Activated T-helper 1 cell treated with Interleukin-2 at 50 U/mL for 16 hours (primary cell): ENCODE measurements at places on chromosomes 11 and 22.
A peak's percentile ranks its signal among the peaks of the same experiment; 100 is the strongest.

GRCh38 chr11:113551645-113552044 is 76.4 kb upstream of the DRD2 start:
- DNase-seq: no peak

- DNase-seq: no peak
Observed at GRCh38 chr22:49603016-49603415, 224.7 kb downstream of the BRD1 start.

DNA sequence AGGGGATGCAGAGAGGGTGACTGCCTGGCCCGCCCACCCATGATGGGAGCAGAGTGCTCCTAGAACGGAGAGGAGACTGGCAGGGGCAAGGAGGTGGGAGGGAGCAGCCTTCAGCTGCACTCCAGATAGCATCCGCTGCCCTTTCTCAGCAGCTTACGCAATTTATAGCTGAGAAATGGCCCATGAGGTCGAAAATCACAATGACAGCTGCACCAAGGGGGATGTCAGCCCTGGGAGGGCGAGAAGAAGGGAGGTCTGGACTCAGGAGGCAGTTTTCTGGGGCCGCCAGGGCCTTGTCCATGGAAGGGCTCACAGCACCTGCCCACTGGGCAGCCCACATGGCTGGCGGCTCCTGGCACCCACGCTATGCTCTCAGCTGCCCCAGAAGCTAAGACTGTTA is 17.6 kb upstream of the MOB2 start:
- no peak for DNase-seq

DNA sequence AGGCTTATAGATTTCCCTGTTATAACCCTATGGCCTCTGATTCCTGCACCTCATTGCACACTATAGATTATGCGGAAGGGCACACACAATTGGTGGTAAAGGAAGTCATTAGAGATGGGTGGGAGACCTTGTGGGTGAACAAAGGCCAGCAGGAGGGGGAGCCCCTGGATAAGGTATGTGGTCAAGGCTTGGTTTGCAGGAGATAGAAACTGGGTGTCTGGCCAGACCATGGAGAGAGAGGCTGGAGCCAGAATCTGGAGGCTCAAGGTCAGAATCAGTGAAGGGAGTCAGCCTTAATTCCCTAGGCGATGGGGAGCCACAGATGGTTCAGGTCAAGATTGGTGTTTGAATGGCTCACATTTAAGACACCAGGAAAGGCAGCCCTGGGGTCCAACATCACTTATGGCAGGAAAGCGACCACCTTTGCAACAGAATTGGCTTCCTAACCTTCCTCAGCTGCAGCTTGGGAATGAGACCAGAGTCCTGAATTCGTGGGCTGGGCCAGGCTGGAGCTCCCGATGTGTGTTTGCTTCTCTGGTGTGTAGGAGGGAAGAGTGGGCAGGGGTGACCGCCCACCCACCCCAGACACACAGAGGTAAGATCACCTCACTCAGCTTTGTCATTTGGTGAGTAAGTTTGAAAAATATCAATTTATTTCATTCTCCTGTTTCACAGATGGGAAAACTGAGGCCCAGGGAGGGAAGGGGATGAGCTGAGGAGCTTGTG is 22.7 kb upstream of the SCUBE1 start:
- no peak for DNase-seq

DNA sequence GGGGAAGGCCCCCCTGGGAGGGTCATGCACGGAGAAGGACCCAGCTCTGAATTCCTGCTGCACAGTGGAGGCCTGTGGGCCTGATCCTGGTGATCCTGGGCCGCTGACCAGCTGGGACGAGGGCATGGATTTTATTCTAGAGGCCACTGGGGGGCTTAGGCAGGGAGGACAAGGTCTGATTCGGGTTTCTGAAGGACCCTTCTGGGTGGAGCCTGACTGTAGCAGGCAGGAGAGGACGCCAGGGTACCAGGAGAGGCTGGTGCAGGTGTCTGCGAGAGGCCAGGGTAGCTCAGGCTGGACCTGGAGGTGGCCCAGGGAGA is 31.3 kb downstream of the MPPED1 start:
- DNase-seq: no peak

DNA sequence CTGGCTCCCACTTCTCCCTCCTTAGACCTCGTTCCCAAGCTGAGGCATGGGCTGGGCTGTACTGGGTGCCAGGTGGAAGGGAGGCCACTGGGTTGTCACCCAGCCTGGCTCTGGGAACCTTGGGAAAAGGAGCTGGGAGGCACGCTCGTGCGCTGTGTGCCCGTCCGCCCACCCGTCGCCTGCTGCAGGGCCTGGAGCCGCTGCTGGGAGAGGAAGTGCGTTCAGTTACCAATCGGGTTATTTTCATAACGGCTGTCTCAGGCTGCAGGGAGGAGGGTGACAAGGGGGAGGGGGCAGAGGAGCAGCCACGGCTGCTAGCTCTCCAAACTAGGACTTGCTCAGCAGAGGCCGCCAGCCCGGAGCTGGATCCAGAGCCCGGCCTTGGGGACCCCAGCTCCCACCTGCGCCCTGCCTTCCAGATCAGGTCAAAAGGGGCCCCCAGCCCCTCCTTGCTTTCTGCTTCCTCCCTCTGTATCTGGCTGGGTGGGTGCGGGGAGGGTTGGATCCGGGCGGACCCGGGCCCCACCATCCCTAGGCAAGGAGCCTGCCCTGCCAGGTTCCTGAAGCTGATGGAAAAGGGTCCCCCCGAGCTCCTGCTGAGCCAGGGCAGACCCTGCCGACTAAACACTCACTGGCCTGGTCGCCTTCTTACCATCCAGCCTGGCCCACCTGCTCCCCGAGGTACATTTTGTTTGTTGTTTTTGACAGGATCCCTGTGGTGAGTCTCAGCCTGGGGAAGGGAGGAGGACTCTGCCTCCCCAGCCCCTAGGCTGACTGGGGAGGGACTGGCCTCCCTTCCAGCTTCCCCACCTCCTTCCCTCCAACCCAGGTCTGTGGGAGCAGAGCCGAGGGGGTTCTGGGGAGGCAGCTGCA is 14.3 kb downstream of the DGKZ start:
- DNase-seq: peak; percentile 45

- no peak for DNase-seq
Observed at GRCh38 chr11:72652873-72653630, 21.2 kb downstream of the PDE2A start.

DNA sequence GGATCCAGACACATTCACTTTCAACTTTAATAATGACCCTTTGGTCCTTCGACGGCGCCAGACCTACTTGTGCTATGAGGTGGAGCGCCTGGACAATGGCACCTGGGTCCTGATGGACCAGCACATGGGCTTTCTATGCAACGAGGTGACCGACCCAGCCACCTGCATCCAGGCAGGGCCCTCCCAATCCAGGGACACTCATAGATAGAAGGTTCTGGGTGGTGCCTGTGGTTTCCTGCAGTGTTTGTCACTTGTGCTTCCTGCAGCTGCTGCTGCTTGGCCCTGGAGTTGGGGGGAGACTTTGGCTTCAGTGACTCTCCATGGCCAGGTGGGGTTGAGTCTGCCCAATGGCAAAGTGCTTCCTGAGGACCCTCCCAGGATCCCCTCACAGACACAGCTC is 7.3 kb downstream of the APOBEC3B start:
- DNase-seq: peak; percentile 22

GRCh38 chr11:57901278-57901677 is 122.4 kb upstream of the OR9Q1 start:
- no peak for DNase-seq

GRCh38 chr11:70476669-70477068 is 78.3 kb downstream of the CTTN start:
- no peak for DNase-seq

- DNase-seq: no peak
Observed at GRCh38 chr11:126660761-126661425, 305.4 kb downstream of the ST3GAL4 start.

DNA sequence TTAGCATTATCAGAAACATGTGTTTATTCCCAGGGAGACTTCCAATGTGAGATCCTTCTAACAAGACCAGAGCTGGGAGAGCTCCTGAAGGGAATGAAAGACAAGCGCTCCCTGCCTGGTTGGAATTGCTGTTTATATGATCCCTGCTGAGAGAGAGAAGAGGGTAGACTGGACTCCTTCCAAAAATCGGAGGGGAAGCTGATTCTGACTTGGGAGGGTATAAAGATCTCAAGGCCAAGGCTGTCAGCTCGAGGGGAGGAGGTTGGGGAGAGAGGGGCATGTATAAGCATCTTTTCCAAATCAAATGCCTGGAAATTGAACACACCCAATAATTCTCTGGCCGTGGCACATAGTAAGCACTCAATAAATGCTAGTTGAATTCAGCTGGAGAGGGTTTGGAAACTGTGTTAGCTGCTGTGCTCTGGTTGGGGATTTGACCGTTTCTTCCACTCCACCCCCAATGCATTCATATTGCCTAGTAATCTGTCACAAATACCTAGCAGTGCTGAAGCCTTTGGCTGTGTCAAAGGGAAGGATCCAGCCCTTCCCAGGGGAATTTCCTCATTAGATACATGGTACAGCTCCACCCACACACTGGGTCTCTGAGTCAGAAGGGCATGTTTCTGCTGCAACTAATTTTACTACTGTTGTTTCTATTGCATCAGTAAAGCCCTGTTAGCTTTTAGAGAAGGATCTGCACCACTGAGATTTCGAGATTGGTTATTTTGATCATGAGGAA is 61.5 kb downstream of the CACNG2 start:
- no peak for DNase-seq

- DNase-seq: no peak
Observed at GRCh38 chr11:91244912-91245311, 979.7 kb upstream of the FAT3 start.

GRCh38 chr11:113991718-113992458 is 17.0 kb downstream of the HTR3A start:
- DNase-seq: no peak

GRCh38 chr11:73011126-73011817 is 130.8 kb downstream of the FCHSD2 start:
- DNase-seq: no peak

DNA sequence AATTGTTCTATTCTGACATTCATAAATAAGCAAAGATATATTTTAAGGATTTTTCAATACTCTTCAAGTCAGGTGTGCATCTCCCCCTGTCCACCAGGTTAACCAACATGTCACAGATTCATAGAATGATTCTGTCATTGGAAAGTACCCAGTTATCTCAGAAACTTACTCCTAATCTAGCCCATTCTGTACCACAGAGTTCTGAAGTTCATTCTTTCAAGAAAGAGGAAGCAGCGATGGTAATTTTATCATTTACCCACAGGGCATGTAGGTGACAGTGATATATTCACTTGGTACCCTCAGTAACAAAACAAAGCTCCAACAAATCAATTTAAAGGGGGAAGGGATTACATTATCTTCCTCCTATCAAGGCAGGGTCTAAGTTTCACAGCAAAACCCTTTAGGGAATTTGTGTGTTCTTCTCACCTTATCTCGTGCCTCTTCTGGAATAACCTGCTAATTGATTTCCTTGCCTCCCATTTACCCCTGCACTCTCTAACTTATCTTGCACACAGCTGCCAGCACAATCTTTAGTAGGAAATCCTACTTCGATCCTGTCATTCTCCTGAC is 19.0 kb upstream of the MPPED2 start:
- no peak for DNase-seq

- no peak for DNase-seq
Observed at GRCh38 chr11:61491736-61492395, 16.7 kb upstream of the LRRC10B start.

GRCh38 chr11:43145653-43146052 is 166.1 kb upstream of the API5 start:
- no peak for DNase-seq

- DNase-seq: no peak
Observed at GRCh38 chr22:20425566-20426258, 11.9 kb downstream of the SCARF2 start.

DNA sequence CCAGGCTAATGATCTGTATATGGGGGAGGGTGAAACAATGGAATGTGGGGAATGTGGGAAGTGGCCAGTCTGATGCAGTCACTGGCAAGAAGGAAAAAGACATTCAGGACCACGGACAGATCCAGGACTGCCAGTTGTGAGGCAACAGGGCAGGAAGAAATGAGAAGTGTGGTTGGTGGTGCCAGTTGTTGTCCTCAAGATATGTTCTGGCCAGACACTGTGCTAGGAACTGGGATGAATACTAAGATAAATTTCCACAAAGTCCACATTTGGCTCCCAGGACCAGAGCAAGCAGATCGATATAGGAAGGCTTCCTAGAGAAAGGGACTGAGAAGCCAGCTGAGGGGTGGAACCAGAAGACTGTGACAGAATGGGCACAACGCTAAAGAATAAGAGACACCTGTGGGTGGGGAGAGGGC is 6.8 kb upstream of the TPBGL start:
- no peak for DNase-seq

DNA sequence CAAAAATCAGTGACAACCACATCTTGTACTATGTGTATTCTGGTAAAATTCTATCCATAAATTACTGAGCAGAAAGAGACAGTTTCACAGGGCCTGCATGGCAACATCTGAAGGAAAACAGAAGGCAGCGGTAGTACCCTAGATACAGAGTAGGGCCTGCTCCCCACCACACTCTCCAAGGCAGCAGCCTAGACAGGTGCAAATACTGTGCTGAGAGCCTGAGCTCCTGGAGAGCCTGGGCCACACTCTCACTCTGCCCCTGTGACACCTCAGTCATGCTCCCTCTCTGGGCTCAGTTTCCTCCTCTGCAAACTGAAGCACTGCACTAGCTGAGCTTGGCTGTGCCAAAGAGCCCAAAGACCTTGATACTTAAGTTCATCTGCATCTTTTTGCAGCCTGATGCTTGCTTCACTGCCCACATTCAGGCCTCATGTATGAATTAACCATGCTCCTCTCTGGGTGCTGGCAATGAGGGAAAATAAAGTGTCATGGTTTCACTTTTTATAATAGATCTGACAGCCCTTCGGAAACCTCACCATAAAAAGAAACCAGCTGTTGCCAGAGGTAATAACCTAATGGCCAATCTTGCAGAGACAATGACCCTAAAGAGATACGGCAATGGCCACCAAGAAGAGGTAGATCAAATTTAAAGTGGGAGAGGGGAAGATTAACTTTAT is 104.7 kb downstream of the PLEKHA7 start:
- no peak for DNase-seq

DNA sequence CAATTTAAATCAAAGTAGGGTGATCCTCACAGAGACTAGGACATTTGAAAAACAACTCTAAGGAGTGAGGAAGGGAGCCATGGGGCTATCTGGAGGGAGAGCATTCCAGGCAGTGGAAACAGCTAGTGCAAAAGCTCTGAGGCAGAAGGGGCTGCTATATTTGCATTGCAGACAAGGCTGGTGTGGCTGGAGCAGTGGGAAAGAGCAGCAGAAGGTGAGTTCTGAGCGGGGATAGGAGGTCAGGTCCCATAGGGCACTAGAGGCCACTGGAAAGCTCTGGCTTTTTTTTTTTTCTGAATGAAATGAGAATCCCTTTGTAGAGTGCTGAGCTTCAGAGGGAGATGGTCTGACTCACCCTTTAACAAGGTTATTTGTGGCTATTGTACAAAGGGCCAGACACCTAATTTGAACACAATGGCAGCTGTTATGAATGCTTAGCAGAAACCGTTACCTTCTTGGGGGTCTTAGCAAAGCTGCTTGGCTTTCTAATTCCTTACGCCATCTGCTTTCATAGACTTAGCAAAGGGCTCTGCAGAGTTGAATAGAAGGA is 291.6 kb downstream of the BUD13 start:
- DNase-seq: no peak

DNA sequence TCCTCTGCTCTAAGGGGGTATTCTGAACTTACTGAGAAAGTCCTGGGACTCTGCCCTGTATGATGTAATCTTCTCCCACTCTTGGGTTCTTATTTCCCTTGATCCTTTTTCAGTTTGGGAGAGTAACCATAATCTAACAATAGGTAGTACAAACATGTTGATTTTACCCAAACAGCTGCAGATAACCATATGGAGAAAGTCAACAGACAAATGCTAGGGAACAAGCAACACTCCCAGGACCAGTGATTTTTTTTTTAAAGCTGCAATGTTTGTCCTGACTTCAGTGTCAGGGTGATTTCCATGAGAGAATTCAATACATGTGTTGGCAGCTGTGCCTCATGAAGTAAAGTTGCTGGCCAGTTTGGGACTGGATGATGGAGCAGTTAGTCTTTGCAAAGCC is 156.5 kb downstream of the FCHSD2 start:
- no peak for DNase-seq
